ENCODE measurements at places on chromosomes 3 and 15.

GRCh38 chr3:100268156-100268555 is 7.4 kb downstream of the TBC1D23 start:
- DNase-seq = no peak

GRCh38 chr15:39669661-39670060 is 88.8 kb downstream of the THBS1 start:
- no peak for DNase-seq

DNA sequence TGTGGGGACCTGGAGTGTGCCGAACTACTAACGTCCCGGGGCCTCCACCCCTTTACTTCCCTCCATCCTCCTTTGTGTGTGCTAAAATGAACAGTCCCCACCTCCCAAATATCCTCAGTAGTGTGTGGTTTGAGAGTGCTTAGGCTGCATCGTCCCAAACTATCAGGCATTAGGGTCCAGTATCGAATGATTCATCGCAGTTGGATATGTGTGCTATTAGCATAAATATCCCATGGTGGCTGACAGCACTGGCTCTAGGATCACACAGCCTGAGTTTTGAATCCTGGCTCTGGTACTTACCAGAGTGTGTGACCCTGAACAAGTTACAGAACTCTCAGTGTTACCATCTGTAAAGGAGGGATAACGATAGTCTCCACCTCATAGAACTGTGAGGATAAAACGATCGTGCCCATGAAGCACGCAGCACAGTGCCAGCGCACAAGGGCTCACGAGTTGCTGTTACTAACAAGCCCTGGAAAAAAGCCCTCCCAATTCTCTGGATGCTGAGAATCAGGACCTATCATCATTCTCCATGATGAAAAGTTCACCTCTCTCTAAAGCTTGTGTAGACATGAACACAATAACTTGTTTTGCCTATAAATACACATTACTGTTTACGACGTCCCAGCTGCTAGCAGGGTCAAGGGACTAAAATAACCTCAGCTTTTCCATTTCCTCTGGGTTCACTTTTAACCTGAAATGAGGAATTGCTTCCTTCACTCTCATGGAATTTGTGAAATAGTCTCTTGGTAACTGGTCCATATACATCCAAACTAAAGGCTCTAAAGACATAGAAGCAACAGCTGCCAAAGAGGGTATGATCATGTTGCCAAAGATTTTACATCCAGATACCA is 51.0 kb downstream of the VGLL4 start:
- no peak for DNase-seq

- peak; percentile 38 for DNase-seq
These were observed 61.3 kb upstream of the CMTM8 start for GRCh38 chr3:32176989-32177701.

DNA sequence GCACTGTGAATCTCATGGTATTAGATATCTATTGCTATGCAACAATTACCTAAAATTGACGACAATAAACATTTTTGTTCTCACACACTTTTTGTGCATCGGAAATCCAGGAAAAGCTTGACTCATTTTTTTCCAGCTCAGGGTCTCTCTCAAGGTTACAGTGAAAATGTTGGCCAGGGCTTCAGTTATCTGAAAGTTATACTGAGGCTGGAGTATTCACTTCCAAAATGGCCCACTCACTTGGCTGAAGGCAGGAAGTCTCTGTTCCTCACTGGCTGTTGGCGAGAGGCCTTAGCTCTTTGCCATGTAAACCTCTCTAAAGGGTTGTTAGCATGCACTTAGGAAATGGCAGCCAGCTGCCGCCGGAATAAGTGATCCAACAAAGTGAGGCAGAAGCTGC is 41.4 kb downstream of the OSTN start:
- DNase-seq = no peak

- no peak for DNase-seq
These were observed 69.6 kb downstream of the IQSEC1 start for GRCh38 chr3:13003608-13004007.

GRCh38 chr3:128175768-128176167 is 22.5 kb downstream of the EEFSEC start:
- no peak for DNase-seq

- no peak for DNase-seq
These were observed 445.3 kb upstream of the ROBO1 start for GRCh38 chr3:80213086-80213485.

Measured in CD4-positive, alpha-beta T cell (primary cell).